ENCODE measurements at places on chromosomes 6 and 20.
A peak's percentile ranks its signal among the peaks of the same experiment; 100 is the strongest.

DNA sequence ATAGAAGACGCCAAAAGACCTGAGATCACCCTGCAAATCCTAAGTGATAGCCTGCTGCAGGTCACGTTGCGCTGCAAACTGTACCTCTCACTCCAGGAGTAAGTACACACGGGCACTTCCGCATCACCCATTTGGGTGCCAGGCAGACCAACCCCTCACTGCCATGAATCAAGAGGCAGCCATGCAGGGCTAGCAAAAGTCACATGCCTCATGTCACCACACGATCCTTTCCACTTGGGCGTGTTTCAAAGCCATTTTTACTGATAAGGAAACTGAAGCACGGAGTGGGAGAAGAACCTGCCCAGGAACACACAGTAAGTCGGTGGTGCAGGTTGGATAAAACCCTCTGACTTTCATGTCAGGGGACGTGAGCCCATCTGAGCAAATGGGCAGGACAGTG is 37.0 kb downstream of the BPIFB1 start:
- DNase-seq: no peak

DNA sequence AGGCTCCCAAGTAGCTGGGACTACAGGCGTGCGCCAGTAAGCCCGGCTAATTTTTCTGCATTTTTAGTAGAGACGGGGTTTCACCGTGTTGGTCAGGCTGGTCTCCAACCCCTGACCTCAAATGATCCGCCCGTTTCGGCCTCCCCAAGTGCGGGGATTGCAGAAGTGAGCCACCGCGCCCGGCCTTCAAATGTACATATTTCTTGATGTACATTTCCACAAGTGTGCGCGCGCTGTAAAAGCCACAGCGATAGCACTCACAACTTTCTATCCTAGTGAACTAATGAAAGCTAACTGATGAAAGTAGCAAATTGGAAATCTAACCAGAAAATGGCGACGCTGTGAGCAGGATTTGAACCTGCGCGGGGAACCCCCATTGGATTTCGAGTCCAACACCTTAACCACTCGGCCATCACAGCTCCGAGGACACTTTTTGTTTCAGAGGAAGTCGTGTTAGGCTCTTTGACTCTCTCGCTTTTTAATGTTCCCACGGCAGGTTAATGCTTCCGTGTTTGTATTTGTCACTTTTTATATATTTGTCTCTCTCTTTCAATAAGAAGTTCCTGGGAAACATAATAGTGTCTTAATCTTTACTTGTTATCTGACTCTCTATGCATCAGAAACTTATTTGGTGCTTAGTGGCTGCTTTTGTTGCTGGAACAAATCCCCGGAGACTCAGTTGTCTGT is 199.4 kb upstream of the ZNF184 start:
- peak; percentile 59 for DNase-seq

DNA sequence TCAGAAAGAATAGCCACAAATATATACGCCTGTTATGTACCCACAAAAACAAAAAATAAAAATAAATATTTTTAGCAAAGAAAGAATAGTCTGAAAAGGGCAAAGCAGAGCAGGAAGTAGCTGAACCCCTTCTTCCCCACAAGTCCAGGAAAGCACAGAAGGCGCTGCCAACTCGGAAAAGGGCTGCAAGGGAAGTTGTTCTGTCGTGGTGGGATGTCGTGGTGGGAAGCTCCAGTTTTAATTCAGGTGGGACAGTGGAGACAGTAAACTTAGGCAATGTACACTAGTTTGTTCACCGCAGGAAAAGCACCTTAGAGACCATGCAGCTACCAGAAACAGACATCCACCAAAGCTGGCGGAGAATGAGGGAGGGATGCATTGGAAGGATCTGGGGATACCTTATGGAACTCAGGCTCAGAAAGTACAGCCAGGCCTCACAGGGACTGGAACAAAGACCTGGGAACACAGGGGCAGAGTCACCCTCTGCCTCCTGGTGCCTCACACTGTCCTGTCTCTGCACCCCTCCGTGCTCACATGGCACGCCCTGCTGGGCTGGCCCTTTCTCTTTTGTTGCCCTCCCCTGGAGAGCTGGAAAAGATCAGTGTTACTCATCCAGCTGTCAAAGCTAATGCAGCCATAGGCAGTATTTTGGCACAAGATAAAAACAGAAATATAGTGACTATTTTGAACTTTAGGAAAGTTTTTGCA is 3.3 kb upstream of the APMAP start:
- no peak for DNase-seq

DNA sequence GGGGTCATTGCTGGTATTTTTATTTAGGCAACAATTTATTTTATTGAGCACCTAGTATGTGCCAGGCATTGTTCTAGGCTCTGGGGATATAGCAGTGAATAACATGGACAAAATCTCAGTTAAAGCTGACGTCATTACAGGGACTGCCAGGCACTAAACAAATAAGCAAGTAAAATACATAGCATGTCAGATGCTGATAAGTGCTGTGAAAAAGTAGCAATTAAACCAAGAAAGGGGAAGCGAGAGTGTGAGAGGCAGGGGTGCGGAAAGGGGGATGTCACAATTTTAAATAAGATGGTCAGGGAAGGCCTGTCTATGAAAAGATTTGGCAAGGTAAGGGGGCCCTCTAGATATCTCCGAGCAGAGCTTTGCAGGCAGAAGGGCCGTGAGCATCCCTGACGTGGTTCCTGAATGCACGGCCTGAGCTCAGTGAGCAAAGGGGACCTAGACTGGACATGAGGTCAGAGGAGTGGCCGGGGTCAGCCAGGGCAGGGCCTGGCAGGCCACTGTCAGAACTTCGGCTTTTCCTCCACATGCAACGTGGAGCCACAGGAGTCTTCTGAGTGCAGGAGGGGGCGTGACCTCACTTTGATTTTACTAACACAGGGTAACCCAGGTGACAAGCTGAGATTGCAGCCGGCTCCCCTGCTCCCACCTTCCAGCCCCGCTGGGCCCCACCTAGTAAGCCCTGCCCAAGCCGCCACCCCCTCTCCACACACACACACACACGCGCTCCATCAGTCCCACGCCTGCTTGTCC is 24.2 kb upstream of the SIRPA start:
- DNase-seq: no peak

DNA sequence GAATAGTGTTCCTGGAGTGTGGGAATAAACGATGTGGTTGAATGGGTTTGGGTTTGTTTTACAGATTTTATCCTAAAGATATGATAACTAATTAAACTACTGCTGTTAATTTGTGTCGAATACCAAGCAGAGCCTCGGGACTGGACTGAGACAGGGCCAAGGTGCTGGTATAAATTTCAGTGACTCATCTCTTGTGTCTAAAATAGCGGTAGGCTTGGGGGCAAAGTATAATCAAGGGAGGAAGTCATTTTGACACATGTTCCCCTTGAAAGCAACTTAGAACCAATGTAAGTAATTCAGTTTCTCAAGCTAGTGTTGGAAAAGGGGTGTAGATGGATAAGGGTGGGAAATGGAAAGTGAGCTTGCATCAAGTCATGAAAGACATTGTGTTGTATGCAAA is 108.4 kb downstream of the PLCB4 start:
- no peak for DNase-seq

DNA sequence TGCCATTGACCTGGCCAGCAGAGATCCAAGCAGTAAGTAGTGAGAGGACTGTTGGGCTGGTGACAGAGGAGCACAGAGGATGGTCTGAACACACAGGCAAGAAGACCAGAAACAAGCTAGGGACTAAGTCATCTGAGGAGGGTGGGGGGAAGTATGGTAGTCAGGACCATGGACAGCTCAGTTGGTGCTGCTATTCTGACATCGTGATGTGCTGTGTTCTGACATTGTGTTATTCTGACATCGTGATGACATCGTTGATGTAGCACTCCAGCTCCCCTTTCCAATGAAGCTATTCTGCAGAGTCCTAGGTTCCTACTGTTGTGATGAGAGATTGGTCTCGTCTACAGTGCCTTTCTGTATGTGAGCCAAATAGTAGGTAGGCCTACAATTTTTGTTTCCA is 28.7 kb downstream of the CFAP206 start:
- DNase-seq: peak; percentile 75

DNA sequence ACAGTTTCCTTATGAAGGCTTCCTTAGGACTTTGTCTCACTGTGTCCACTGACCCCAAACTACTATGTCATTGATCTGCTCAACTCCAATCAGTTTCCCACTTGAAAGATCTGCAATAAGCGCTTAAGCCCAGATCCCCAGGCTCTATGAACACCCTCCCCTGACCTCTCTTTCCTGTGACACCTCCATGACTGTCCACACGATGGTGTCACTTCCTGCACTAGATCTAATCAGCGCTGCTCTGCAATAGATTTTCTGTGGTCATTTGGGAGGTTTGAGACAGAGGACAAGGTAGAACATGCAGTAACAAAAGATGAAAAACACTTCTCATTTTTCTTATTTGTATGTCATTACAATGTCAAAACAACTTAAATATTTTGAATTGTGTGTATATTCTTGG is 304.6 kb upstream of the AGPAT4 start:
- no peak for DNase-seq

DNA sequence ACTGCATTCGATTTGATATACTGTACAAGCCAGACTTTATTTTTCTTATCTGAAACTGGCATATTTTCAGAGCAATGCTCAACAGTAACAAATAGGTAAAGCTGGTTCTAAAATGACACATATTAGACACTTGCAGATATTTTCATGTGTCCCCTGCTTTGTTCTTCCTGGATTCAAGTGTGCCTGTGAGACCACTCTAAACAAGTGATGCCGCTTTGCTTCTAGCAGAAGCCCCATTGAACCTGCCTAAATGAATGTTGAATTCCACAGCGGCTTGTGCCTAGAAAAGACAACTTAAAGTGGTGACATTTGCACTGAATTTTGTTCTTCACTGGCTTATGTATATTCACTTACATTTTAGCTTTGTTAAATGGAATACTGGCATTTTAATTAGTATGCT is 115.7 kb downstream of the AKAP7 start:
- DNase-seq: no peak

GRCh38 chr6:134902074-134902861 is 47.6 kb downstream of the ALDH8A1 start:
- DNase-seq: no peak

DNA sequence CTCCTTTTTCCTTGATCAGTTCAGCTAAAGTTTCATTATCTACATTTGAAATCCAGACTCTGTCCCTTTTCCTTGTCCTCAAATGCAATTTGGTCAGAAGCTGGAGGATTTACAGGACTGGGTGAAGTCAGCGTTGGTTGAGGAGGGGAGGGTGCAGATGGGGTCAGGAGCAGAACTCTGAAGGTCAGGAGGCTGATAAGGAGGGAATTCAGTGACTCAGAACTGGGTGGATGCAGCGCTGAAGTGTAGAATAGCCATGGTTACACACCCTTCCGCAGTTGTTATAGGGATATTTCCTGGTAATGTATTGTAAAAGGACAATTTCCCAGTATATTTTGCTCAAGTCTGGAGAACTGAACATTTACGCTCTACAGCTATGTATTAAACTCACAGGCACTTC is 133.1 kb upstream of the FOXA2 start:
- DNase-seq: peak; percentile 24

- no peak for DNase-seq
Measured at GRCh38 chr20:62820208-62820961, 3.5 kb downstream of the COL9A3 start.

- no peak for DNase-seq
Measured at GRCh38 chr20:25484911-25485511, 77.5 kb downstream of the GINS1 start.

DNA sequence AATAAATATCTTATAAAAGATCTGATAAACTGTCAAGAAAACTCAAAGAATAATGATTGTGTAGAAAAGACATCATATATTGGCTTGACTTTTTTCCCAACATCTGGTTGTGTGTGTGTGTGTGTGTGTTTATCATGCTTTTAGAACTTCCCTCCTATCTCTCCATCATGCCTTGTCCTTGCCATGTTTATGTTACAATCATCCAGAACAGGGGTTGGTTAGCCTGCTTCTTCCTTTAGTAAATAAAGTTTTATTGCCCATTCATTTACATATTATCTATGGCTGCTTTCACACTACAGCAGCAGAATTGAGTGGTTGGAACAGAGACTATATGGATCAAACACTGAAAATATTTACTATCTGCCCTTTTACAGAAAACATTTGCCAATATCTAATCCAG is 52.8 kb upstream of the RIPOR2 start:
- no peak for DNase-seq

DNA sequence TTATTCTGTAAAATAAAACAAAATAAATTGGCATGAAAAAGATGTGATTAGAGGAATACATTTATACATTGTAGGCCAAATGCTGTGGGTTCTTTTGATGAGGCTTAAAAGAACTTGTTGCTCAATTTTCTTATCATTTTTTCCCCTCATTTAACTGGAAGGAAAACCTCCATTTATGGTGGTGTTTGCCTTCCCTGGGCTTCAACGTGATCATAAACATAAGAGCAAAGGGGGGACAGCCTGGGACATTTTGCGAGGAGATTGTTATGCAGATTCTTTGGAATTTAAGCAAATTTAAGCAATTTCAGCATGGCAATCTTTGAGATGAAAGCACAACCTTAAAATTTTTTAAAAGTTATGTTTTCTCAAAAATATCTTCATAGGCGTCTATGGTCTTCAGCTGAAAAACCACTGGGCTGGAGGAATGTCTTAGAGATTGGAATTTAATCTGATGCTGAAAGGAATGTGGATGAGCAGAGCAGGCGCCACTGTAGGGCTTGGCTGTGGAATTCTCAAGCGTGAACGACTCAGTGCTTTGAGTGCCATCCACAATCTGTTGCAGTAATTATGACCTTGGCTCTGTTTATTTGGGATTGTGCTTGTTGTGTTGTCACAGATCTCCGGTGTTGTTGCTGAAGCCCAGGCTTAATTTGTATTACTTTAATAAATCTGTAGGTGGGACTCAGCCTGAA is 149.4 kb upstream of the MLIP start:
- peak; percentile 77 for DNase-seq

GRCh38 chr6:35302604-35303241 is 5.1 kb downstream of the DEF6 start:
- peak; percentile 12 for DNase-seq

DNA sequence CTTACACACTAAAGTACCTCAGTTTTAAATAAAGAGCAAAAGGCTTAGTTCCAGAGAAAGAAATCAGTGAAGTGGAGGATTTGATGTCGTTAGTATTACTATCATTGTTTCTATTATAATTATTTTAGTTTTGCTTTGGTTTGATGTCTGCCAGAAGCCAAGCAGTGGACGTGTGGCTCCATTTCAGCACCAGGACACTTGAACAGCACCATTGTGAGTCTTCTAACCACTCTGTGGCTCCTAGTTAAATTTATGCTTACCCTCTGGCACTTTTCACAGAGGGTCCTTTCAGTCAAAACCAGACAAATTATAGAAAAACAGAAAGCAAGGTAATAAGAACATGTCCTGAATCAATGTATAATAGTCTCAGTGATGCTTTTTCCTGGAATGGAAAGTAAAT is 3.4 kb downstream of the COL9A1 start:
- DNase-seq: peak; percentile 14
